ENCODE measurements at places on chromosomes 7 and 10.
A peak's percentile ranks its signal among the peaks of the same experiment; 100 is the strongest.

- peak; percentile 43 for DNase-seq
These were observed 55.8 kb upstream of the MRLN start for GRCh38 chr10:59808896-59809643.

DNA sequence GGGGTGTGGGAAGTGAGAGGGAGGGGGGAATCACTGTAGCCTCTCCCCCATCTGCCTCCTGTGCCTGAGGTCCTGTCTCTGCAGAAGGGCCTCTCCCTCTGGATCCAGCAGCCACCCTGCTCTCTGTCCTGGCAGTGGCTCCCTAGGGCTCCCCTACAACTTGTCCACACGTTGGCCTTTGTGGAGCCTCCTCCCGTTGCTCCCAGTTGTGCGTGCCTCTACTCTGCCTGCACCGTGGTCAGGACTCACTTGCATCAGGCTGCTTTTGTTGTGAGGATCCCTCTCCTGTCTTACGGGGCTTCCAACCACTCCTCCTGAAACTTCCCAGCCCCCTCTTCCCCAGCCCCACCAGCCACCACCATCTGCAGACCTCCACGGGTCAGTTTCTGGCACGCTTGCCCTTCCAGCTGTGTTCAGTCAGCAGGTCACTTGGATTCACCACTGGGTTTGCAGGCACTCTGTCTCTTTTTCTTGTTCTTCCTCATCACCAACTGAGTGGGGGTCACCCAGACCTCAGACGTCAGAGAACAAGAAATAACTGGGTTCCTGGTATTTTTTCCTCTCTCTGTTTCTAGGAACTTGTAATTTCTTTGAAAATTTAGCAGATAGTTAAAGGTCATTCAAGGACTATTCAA is 62.3 kb downstream of the RAMP3 start:
- no peak for DNase-seq

GRCh38 chr7:106484562-106484961 is 176.4 kb downstream of the CCDC71L start:
- no peak for DNase-seq

- DNase-seq: no peak
These were observed 33.5 kb upstream of the ANTXRL start for GRCh38 chr10:46253076-46254006.

DNA sequence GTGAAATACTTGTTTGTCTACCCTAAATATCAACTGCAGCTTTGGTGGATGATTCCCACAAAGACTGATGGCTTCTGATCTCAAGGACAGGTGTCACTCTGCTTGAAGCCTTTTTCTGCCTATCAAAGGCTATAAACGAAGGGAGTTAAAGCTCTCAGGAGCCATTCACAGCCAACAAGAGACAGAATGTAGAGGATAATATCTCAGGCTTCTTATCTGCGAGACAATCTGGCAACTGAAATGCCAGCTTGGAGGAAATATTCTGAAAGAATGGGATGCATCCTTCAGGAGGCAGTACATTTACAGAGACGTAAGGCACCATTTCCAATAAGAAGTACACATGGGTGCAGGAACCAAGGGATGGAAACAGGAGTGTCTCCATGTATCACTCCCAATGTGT is 549.4 kb downstream of the GPAM start:
- no peak for DNase-seq

DNA sequence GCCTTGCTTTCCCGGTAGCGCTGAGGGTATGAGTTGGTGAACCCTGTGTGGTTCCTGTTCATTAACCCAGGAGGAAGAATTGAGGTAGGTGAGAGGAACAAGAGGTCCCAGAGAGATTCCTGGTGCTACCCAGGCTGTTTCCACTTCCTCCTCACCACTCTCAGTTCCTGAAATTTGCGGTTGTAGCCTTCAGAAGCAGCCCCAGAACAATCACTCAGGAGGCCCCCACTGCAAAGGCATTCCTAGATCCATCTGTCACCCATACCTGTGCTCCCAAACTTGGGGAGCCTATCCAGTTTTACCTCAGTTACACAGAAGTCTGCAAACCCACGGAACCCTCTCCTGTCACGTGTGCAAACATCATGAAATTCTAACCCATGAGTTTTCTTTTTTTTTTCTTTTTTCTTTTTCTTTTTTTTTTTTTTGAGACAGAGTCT is 9.0 kb upstream of the PIP4K2A start:
- no peak for DNase-seq

GRCh38 chr10:114319406-114320248 is 80.6 kb downstream of the VWA2 start:
- DNase-seq: no peak

DNA sequence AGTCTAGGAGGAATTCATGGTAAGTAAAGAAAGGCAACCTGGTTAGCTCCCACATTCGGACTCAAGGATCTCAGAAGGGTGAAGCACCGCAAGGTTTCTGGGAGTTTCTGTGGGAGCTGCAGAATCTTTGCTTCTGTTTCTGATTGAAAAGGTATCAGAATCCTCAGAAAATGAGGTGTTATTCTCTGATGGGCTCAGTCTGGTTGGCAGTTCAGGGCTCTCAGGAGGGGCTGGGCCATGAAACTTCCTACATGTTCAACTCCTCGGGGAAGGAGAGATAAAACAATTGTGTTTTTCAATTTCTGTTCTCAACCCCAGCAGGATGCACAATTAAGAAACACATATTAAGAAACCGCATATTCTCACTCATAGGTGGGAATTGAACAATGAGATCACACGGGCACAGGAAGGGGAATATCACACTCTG is 9.1 kb downstream of the OR2A7 start:
- DNase-seq: no peak

- DNase-seq: no peak
These were observed 20.8 kb downstream of the WIPI2 start for GRCh38 chr7:5210751-5211338.

DNA sequence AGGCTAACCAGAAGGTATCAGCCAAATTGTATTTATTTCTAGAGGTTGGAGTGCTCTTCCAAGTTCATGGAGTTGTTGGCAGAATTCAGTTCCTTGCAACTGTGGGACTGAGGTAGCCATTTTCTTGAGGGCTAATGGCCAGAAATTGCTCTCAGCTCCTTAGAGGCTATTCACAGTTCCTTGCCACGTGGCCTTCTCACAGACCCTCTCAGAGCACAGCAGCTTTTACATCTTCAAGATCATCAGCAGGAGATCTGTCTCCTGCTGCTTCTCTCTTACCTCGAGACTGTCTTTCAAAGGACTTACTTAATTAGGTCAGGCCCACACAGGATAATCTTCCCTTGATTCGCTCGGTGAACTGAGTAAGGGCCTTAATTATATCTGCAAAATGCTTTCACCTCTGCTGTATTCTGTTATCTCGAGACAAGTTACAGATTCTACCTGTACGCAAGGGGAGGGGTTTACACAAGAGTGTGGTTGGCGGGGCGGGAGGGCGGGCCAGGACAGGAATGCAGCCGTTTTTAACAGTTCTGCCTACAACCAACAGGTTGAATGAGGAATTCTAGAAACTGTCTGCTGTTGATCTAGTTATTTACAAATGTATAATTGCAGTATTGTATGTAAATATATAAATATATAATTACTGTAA is 15.0 kb downstream of the MIOS start:
- no peak for DNase-seq

DNA sequence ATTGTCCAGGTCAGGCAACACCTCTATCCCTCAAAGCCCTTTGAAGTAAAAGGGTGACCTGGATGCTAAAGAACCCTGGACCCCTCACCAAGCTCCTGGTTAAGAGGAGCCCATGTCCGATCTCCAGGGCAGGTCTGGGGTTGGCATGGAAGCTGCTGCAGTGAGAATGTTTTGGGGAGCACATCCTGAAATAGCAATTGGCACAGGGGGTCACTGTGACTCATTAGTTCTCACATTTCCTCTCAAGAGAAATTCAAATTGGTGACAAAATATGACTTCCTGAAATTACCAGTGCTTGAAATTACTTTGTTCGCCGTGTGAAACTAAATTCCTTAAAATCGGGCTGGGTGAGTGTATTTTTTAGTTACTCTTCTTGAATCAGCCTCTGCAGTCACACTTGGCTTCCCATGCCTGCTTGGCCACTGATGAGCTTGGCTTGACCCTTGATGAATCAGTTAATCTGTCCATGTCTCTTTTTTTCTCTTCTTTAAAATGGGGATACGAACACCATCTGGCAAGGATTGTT is 18.8 kb upstream of the ARHGAP22 start:
- DNase-seq: no peak

GRCh38 chr10:6617309-6618076 is 37.4 kb upstream of the PRKCQ start:
- DNase-seq: no peak

GRCh38 chr10:73857446-73857845 is 16.9 kb downstream of the CAMK2G start:
- DNase-seq: no peak

DNA sequence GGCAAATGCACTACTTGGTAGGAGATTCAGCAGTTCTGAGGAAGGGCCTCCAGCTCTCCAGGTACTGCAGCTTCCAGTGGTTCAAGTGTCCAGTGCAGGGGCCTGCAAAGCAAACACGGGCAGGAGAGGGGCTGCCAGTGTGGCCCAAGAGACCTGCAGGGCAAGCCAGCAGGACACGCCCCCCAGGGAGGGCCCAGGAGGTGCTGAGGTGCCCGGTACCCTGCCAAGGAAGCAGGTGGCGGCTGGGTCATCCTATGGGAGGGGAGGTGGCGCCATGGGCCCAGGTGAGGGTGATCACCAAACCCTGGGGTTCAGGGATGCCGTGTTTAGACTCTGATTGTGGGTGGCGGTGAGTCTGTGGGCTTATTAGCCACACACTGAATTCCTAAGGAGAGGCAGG is 45.7 kb downstream of the PARP12 start:
- no peak for DNase-seq

DNA sequence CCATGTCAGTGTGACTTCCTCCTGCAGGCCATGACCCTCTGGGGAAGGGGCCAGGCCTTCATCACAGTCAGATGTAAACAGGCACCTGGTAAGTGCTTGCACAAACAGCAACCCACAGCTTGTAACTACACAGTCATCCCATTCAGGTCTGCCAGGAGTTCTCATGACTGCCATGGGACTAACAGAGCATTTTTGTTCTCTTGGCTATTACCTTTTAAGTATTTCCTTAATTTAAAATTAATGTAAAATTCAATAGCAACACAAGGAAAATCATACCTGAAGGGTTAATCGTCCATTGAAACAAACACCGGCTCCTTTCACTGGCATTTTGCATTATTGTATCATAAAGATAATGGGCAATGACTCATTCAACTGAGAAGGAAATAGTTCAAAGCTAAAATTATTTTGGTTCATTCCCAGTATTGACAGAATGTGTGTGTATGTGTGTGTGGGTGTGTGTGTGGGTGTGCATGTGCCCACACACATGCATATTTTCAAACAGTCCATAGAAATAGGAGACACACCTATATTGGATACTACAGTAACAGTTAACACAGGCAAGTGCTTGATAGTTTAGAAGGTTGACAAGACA is 307.9 kb downstream of the WDR11 start:
- DNase-seq: no peak

DNA sequence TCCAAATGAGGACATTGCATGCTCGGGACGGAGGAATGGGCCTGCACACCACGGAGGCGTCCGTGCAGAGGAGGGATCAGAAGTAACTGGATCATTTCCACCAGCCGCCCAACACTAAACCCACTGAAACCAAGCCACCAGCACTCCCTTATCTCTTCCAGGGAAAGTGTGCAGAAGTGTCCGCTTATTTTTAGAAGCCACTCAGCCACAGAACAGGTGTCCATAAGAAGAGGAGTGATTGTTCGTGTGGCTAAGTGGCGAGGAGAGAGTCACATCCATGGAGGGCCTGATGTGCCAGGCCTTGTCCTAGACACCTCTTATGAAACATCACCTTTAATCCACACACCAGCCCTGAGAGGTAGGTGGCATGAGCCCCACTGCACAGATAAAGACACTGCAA is 407.9 kb upstream of the NPVF start:
- no peak for DNase-seq

- DNase-seq: no peak
These were observed 52.2 kb upstream of the SEC61G start for GRCh38 chr7:54811041-54811845.

DNA sequence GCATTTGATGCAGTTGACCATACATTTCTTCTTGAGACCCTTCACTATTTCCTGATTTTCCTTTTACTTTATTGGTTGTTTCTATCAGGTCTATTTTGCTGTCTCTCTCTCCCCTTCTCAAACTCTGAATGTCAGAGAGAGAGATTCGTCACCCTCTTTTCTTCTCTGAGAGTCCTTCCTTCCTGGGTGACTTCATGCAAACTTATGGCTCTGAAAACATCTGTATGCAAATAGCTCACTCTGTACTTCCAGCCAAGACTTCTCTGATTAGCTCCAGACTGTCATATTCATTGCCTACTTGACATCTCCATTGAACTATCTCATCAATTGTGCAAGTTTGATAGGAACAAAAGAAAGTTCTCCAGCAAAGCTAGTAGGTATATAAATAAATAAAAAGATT is 191.7 kb upstream of the KLF6 start:
- DNase-seq: no peak
